ENCODE measurements at places on chromosomes 12 and 14.

- DNase-seq = no peak
These were observed 9.9 kb downstream of the GLI1 start for GRCh38 chr12:57469296-57470164.

DNA sequence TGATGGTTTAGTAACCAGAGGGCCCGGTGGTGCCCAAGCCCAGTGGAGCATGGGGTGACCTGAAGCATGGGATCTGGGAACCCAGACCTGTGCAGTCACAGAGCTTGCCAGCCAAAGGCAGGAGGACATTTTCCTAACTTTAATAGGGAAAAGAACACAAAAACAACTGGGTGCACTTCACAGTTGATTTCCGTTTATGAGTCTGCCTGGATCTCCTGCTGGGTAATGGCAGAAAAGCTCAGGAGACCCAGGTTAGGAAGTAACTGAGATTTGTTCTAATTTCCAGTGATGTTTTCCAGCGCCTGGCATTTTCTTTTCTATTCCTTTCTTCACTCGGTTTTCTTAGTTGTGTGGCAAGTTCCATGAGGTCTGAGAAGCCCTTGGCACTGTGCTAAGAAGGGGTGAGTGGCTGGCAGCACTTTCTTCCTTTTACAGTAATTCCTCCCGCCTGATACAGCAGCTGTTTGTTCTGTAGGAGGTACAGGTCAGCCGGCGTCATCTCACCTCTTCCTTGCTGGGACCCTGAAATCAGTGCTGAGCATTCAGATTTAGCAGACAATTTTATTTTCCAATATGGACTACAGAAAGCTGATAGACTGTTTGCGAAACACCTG lies 5.1 kb downstream of the CACNA1C start:
- no peak for DNase-seq

DNA sequence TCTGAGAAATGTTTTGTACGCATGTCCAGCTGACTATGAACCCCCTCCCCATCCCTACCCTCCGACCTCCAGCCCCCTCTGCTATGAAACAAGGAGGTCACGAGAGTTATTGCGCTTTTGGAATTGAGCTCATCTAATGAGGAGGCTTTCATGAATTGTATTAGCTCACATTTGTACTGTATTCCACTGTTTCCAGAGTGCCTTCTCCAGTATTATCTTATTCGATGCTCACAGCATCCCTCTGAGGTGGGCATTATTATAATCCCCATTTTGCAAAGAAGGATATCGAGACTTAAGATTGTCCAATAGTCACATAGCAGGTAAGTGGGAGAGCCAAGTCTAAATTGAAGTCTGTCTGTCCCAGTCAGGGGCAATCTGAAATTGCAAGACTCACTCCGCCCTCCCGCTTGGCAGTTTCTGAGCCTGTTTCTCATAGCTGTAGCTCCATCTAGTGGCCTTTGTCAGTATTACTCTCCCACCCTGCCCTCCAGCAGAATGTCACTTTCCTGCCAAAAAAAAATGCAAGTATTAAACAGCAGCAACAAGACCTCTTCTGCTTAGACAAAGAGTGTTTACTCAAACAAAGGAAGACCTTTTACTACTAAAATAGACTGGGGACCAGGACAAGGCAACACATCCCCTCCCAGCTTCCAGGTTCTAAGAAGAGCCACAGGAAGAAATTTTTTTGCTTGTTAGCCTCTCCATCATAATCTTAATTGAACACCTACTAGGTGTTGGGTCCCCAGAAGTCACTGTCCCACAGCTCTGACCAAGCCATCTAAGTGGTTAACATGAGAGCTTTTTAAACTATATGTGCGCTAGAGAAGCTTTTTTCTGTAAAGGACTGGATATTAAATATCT lies 48.6 kb upstream of the TMEM233 start:
- DNase-seq = peak; percentile 20

DNA sequence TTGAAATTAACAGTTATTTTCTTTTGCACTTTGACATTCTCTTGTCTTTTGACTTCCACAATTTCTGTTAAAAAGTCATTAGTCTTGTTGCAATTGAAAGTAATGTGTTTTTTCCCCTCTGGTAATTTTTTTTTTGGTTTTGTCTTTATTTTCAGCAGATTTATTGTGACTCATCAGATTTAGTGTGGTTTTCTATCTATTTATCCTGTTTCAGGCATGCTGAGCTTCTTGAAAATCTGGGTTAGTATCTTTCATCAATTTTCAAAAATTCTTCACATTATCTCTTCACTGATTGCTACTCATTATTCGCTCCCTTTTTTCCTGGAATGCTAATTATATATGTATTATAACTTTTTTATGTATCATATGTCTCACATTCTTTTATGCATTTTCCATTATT lies 15.3 kb upstream of the NTF3 start:
- DNase-seq = no peak

DNA sequence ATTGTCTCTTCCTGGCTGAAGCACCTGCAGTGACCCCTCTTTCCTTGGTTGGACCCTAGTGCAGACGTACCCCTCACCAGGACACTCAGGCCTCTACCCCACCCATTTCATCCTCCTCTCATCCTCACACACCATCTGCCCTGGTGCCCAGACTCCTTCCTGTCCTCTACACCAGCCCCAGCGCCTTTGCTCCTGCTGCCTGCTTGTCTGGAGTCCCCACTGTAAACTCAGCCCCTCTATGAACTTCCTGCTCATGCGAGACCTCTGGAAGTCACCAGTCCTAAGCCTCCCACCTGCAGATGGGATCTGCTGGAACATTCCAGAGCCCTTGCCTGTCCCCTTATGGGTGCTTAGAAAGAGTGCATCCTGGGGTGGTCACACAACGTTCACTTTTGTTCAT lies 242.5 kb downstream of the ADGRD1 start:
- DNase-seq = no peak

- DNase-seq = no peak
These were observed 8.6 kb downstream of the AK7 start for GRCh38 chr14:96400495-96400894.

DNA sequence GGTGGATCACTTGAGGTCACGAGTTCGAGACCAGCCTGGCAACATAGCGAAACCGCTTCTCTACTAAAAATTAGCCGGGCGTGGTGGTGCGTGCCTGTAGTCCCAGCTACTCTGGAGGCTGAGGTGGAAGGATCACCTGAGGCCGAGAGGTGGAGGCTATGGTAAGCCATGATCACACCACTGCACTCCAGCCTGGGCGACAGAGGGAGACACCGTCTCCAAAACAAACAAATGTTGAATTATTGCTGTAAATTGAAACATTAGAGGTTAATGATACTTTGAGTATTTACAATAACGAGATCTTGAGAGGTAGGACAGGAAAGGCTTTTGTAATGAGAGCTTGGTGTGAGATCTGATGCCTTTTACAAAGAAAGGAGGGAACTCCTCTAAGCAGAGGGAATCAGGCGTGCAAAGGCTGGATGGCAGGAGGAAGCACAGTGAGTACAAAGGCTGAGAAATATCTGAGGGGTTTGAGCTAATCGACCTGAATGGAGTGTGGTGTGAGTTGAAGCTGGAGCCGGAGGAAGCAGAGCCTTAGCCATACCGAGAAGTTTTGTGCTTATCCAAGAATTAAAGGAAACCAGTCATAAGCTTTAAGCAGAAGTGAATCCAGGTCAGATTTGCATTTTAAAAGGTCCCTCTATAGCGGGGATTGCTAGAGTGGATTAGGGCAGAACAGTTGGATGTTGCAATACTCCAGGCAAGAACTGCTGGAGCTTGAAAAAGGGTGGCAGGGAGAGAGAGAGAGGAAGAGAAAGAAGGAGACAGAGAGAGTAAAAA lies 1.1 kb downstream of the RHNO1 start:
- no peak for DNase-seq

DNA sequence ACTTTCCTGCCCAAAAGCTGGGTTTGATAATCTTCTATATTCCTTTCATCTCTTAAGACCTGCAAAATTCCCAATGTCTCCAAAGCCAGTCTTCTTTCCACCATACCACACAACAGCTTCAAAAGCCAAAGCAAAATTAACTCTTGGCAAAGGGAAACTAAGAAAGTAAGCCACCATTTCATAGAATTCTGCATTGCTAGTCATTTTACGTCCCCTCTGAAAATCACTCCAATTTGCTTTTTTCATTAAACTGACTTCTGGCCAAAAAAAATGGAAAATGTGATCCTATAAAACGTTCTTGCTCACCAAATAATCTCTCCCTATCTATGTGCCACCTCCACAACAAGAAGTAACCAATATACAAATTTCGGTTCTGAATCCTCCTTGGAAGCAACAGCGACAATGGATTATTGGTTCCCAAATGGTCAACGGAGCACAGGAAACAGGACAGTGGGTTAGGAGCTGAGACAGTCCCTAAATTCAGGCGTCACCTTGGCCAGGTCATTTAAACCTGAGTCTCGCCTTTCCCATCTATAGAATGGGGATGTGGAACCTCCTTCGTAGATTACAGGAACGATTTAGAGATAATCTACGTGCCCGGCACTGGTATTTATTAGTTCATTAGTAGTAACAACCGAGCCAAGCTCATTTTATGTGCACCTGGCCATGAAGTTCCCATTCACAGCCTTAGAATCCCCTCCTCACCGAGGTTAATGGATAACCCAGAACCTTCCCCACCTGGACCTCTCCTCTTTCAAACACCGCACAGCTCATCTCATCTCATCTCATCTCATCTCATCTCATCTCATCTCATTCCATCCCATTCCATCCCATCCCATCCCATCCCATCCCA lies 1.2 kb downstream of the NT5DC3 start:
- no peak for DNase-seq

DNA sequence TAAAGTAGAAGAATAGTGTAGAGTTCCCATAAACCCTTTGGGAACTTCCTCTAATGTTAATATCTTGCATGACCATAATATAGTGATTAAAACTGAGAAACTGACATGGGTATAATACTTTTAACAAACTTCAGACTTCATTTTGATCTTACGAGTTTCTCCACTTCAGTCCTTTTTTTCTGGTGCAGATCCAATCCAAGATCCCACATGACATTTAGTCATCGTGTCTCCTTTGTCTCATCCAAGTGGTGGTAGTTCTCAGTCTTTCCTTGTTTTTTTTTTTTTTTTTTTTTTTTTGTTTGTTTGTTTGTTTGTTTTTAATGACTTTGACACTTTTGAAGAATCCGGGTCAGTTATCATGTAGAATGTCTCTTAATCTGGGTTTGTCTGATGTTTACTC lies 179.2 kb downstream of the CACNA1C start:
- no peak for DNase-seq

DNA sequence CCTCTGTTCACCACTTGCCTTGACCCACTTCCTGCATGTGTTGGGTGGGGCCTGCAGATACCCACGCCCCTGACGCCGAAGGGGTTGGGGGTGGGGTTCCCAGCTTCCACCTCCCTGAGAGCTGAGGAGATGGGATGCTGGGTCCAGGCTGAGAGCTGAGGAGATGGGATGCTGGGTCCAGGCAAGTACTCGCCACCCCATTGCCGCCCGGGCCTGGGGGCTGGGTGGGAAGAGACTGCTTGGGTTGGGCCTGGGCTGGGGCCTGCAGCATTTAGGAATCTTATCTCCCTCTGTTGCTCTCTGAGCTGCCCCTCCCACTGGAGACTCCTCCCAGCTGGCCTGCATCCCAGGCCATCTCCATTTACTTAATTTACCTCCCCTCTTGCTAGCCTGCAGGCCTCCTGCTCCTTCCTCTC lies 17.4 kb downstream of the TEAD4 start:
- DNase-seq = no peak

DNA sequence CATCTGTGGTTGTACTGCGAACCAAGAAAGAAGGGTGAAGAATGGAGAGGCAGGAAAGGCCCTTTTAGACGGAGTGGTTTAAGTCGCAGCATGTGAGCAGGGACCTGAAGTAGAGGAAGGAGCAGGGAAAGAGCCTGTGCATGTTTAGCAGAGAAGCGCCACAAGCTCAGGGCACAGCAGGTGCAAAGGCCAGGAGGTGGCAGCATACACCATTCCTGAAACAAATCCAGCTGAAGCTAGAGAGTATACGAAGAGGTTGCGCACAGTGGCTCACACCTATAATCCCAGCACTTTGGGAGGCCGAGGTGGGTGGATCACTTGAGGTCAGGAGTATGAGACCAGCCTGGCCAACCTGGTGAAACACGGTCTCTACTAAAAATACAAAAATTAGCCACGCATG lies 49.9 kb downstream of the HELB start:
- peak; percentile 25 for DNase-seq

GRCh38 chr12:120720234-120720986 lies 5.2 kb upstream of the ACADS start:
- no peak for DNase-seq

GRCh38 chr12:30990316-30990715 lies 63.8 kb downstream of the TSPAN11 start:
- DNase-seq = no peak

DNA sequence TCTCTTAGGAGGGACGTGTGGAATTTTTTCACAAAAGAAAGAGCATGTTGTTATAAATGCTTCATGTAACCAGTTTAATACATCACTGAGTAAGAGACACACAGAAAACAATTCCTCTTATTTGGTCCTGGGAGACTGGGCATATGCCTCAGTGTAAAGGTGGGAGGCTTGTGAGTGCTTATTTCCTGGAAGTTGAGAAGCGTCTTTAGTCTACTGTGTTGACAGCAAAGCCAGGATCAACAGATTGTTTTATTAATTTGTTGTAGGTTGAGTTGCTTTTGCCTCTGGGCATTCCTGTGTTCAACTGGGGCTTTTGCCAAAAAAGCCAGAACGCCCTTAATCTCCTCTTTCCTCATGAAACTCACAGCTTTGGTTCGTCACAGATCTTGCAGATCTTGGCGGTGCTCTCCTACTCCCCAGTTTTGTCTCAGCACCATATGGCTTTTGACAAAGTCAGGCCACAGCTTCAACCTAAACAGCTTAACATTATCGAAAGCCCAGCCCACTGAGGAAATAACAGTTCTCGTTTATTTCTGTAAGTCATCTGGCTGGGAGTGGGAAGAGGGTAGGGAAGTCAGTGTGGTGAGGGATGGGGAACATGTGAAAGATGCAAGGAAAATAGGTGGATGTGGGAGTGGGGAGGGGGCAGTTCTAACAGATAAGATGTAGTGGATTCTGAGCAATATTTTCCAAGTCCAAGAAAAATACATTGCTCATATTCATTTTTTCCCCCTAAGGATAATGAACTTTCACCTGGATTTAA lies 227.2 kb downstream of the DACT1 start:
- no peak for DNase-seq

DNA sequence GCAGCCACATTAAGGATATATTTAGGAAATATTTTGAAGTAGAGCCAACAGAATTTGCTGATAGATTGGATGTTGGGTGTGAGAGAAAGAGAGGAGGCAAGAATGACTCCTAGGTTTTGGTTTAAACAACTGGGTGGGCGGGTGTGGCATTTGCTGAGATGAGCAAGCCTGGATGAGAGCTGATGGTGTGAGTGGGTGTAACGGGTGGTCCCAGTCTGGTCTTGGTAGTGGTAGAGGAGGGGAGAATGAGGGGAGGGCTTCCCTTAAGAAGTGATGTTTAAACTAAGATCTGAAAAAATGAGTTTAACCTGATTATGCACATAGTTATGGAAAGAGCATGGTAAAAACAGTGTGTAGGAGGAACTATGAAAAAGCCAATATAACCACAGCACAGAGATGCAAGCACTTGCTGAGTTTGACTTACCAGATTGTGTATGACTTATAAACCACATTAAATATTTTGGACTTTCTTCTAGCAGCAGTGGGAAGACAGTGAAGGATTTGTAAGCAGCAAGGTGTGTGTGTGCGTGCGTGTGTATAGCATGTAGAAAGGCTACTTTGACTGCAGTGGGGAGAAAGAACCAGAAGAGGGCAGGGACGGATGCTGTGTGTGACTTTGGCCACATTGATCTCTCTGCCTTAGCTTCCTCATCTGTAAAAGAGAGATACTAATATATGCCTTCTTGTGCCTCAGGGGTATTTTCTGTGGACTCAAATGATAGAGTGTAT lies 139.7 kb downstream of the PRIMA1 start:
- DNase-seq = peak; percentile 25
